ENCODE measurements at places on chromosomes 3 and 15.
A peak's percentile ranks its signal among the peaks of the same experiment; 100 is the strongest.

DNA sequence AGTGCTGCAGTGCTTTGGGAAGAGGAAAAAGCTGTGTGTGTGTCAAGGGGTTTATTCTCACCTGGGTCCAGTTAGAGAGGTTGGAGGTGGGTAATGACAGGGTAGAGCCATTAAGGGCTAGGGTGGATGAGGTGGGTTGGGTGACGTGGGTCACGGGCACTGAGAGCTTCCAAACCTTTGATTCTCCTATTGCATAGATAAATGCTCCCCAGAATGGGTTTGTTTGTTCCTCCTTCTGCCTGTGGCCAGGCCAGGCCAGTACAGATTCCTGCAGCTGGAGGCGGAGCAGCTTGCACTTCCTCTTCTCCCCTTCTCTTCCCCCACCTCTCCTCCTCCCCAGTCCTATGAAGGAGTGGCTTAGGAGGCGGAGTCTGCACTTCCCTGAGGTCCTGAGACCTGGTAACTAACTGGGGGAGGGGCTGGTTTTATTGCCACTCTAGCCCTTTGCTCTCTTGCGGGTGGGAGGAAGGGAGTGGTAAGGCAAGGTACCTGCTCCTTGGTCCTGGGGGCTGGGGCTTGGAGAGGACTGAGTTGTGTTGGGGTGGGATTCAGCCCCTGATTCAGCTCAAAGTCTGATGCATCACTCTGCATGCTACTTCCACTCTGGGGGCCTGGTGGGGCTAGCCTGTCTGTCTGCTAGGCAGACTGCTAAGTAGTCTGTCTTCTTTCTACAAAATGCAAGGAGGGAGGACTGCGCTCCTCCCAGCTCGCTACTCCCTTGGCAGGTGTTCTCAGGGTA is 3.5 kb downstream of the SPINT1 start:
- DNase-seq: peak; percentile 70

DNA sequence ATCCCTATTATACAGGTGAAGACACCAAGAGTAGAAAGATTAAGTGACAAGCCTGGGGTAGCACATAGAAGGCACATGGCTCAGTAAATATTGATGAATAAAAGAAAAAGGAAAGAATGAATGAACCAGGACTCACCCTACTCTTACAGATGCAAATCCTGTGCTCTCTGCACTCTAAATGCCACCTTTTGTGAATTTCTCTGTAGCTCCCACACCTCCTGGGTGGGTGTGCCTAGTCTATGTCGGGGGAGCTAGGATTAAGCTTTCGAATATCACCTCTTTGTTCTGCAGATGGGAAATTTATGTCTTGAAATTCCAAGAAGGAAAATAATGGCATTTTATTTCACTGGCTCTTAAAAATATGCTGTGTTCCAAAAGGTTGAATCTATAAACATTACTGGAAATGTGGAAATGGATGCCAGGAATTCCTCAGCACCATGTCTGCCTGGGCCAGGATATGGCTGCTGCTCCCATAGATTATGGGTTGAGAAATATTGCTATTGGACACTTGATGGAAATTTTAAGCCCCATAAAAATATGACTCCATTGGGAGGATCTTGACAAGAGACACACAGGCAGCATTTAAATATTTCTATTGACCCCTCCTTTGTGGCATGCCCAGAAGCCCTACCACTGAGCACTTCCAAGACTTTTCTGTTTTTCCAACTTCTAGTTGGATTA is 43.3 kb downstream of the CCNB2 start:
- no peak for DNase-seq

DNA sequence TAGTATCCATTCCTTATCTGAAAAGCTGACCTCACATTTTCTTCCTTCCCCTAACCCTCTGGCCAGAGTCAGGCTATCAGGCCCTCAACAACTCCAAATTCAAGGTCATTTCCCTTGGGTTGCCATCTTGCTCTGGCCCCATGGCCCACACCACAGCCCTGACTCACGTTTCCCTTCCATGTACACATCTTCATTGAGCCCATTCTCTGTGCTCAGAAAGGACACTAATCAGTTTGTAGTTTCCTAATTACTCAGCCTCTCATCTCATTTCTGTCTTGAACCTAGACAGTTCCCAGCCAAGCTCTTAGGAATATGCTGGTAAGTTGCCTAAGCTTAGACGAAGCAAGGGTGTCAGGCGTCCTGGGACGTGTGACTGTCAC is 14.9 kb downstream of the TGM5 start:
- no peak for DNase-seq

DNA sequence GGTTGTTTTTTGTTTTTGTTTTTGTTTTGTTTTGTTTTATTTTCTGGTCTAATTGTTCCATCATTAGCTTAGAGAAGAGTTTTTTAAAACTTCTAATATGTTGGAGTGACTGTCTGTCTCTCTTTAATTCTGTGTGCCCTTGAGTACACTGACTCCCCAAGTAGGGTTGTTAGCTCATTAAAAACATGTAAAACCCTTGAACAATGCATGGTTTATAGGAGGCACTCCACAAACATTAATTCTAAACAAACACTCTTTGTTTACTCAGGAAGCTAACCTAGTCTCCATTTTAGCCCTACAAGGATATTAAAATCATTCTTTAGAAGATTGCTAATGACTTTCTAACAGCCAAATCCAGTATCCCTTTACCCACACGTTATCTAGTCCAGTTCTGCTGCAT is 100.5 kb downstream of the CGGBP1 start:
- no peak for DNase-seq

Measured in Right ventricle myocardium superior (tissue), 1 donor.